Posterior vena cava (tissue), 2 donors: ENCODE measurements at places on chromosomes 11 and 22.
A peak's percentile ranks its signal among the peaks of the same experiment; 100 is the strongest.

- DNase-seq, result no peak
These were observed 432.9 kb downstream of the TENM4 start for GRCh38 chr11:79007771-79008402.

GRCh38 chr22:33923660-33924246, 3.5 kb upstream of the LARGE1 start:
- DNase-seq, result no peak

- DNase-seq, result peak; percentile 88
These were observed 99.2 kb upstream of the FGF3 start for GRCh38 chr11:69918231-69918937.

GRCh38 chr11:120303004-120303637, 22.0 kb upstream of the TLCD5 start:
- peak; percentile 85 for DNase-seq

GRCh38 chr11:31690041-31690440, 121.1 kb downstream of the PAX6 start:
- DNase-seq, result no peak

DNA sequence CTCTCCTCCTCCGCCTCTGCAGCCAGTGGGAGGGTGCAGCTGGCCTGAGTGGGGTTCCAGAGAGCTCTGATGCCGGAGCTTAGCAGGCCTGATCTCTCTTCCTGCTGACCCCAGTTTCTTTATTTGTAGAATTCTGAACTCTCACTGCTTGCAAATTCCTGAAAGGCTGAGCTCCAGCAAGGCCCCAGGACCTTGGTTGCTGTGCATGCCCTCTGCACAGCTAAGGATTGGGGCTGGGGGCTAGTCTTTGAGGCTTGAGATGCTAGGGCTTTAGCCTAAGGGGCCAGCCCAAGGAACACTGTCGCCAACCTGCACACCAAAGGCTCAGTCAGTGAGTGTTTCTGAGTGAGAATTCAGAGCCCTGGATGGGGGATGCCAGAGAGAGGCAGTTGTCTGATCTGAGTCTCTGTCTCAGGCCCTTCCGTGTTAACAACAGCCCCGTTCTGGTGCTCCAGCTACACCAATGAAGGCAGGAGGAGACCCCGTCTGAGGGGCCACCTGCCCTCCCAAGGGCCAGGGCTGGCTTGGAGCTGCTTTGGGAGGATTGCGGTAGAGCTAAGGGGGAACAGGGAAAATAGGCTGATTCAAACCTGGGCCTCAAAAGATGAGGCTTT, 106.0 kb upstream of the LMO1 start:
- DNase-seq, result no peak

DNA sequence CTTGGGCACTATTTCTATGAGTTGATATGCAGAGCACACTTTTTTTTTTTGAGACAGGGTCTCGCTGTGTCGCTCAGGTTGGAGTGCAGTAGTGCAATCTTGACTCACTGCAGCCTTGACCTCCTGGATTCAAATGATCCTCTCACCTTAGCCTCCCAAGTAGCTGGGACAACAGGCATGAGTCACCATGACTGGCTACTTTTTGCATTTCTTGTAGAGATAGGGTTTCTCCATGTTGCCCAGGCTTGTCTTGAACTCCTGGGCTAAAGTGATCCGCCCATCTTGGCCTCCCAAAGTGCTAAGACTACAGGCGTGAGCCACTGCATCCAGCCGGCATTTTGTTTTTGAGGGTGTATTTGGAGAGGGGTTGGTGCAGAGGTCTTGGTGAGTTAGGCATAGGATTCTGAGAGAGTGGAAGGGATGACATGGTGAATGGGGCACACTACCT, 29.9 kb upstream of the MTCH2 start:
- DNase-seq, result no peak

DNA sequence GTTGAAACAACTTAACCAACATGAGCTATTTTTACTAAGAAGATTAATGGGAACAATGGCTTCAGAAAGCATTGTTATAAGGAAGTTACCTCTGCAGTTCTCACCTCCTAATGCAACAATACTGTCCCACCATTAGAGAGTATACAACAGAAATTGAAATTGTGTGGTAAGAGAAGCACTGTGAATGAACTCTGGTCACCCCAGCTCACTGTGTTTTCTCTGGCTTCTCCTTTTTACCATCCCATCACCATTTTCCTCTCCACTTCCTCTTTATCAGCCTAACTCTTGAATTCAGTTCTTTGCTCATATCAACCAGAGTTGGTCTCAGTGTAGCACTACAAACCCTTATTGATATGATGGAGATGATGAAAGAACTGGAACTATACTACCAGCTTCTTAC, 138.0 kb upstream of the POU2AF2 start:
- no peak for DNase-seq

- DNase-seq, result no peak
These were observed 19.0 kb upstream of the TTLL12 start for GRCh38 chr22:43205748-43206508.
